ENCODE measurements at places on chromosomes 11 and 22.

DNA sequence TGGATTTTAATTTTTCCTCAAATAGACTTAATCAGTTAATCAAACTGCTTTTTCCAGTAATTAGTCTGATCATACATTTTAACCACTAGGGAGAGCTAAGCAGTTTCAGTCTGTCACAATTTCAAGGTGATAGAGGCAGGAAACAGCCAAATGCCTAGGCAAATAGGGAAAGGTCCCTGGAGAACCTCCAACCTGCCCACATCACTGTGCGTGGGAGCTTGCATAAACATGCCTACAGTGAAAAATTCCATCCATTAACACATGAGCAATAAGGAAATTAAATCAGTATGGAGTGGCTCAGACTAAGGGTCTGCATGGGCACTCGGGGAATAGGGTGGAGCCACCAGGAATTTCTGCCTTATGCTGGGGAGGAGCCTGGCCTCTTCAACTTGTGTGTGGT lies 74.6 kb downstream of the AASDHPPT start:
- no peak for DNase-seq

DNA sequence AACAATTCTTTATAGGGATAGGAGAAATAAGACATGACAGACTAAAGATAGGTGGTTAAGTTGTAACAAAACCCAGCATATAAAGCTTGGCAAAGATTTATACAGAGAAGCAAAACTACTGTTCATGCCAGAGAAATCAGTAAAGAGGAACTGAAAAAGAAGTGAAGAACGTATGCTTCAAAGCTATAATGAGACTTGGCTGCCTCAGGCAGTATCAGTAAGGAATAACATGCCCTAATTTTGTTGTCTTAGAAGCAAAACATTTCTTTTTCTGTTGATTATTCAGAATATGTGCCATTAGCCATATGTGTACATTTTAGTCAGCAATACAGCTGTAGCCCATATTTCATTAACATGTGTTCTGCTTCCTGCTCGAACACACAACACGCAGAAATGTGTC lies 403.2 kb downstream of the NELL1 start:
- DNase-seq = no peak

DNA sequence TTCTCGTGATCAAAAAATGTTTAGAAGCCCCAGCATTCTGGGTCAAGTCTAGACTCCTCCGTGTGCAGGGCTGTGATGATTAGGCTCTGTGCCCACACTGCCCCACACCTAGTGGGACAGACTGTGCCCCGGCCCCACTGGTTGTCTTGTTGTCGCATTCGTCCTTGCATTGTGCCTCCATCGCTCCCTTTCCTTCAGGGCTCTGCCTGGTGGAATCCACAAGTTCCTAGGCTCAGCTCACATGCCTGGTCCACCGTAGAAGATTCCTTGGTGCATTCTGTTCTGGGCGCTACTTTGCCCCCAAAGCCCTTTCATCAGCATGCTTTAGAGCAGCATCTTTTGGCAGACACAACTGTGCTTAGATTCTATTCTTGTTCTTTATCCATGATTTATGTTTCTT lies 23.5 kb upstream of the THY1 start:
- DNase-seq = no peak

DNA sequence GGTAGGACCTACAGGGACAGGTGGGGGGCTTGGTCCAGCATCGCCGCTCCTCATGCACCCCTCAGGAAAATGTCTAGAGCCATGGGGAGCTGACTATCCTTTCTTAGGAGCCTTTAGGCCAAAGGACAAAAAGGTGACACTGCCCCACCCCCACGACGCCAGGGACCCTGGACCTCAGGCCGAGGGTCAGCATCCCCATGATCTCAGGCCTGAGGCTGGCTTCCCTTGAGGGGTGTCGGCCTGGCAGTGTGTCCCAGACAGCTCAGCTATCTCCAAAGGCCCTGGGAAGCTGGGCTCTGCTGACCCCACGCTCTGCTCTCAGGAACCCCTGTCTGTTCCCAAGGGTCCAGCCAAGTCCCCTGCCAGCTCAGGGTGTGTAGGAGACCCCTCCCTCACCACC lies 16.3 kb downstream of the MRGPRG start:
- no peak for DNase-seq

DNA sequence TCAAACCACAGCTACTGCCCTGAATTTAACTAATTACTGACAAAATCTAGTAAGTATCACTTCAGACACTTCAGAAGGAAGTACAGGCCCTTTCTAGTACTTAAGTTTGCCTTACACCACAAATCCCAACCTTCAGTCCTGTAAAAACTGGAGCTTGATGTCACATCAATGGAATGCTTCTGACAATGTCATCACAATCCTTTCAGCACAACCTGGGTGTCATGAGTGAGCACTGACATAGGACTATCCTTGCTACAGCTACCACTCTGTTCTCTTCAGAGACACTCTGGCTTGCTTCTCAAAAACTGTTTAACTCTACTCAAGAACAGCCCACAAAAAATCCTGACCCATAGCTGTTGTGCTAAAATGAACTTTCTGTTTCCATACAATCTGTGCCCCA lies 108.2 kb downstream of the RRM1 start:
- no peak for DNase-seq

DNA sequence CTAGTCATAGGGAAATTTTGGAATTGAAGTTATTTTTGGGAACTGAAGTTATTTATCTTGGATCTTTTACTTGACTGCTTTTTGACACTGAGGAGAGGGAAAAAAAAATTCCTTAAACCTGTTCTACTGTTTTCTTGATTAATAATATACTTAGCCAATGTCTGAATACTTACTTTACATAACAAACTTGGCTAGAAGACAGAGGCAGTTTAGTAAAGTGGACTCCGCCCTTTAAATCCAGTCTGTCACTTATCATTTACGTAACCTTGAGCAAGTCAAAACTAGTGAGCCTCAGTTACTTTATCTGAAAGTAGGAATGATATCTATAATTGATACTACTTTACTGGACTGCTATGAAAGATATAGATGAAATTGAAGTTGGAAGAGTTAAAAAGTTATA lies 19.5 kb downstream of the CTSC start:
- DNase-seq = no peak

- DNase-seq = no peak
Observed at GRCh38 chr11:104657083-104657482, 241.2 kb downstream of the CASP12 start.

GRCh38 chr11:84396521-84396920 lies 1110.4 kb upstream of the CCDC90B start:
- DNase-seq = no peak

DNA sequence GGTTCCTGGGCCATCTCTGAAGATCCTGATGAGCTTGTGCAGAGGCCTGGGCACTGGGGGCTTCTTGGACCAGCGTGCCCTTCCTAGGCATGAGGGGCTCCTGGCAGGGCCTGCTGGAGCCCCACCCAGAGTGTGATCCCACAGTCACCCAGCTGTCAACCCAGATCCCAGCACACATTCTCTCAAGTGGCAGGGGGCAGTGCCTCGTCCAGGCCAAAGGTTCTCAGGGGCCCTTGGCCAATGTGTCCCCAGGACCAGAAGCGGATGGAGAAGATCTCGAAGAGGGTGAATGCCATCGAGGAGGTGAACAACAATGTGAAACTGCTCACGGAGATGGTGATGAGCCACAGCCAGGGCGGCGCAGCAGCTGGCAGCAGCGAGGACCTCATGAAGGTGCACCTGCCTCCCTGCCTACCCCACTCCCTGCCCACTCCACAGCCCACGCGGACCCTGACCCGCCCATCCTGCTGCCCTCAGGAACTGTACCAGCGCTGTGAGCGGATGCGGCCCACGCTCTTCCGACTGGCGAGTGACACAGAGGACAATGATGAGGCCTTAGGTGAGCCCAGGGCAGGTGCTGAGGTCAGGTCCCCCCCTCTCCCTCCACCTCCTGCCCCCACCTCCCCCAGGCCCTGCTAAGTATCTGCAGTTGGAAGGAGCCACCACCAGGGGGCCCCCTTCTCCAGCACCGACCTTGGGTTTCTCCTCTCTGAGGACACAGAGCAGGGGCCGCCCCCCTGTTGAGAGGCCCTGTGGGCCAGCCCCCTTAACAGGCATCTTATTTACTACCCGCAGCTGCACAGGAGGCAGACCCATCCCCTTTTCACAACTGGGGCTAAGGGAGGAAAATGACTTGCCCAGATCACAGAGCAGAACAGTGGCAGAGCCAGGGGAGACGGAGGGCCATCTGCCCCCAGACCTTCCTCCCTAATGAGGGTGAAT lies 14.7 kb downstream of the GGA1 start:
- no peak for DNase-seq

- DNase-seq = no peak
Observed at GRCh38 chr22:36334821-36335603, 52.8 kb downstream of the MYH9 start.
